ENCODE measurements at places on chromosomes 12 and 14.

DNA sequence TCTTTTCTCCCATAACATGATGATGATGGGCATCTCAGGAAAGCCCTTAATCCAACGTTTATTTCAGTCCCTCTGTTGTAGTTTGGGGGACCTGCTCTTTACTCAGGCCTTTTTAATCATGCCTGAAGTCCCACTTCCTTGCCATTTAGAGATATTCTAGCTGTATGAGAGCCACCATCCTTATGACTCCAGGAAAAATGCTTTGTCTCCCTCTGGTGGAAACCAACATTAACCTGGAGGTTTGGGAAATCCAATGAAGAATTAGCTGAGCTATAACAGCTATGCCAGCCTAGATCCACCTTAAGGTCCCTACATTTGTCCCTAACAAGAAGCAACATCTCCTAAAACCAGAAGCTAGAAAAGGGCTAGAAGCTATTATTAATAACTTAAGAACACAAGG lies 1399.1 kb downstream of the LRFN5 start:
- DNase-seq = no peak

GRCh38 chr12:13167226-13167625 lies 29.3 kb upstream of the EMP1 start:
- no peak for DNase-seq

- no peak for DNase-seq
These were observed 855.6 kb upstream of the TMEM132C start for GRCh38 chr12:127411166-127411915.

- no peak for DNase-seq
These were observed 69.3 kb upstream of the FSCB start for GRCh38 chr14:44576356-44576755.

- no peak for DNase-seq
These were observed 10.4 kb upstream of the OSBPL8 start for GRCh38 chr12:76569685-76570604.

- DNase-seq = no peak
These were observed 41.9 kb upstream of the POC1B start for GRCh38 chr12:89567691-89568239.

GRCh38 chr14:99708449-99708848 lies 24.4 kb downstream of the CYP46A1 start:
- DNase-seq = no peak

DNA sequence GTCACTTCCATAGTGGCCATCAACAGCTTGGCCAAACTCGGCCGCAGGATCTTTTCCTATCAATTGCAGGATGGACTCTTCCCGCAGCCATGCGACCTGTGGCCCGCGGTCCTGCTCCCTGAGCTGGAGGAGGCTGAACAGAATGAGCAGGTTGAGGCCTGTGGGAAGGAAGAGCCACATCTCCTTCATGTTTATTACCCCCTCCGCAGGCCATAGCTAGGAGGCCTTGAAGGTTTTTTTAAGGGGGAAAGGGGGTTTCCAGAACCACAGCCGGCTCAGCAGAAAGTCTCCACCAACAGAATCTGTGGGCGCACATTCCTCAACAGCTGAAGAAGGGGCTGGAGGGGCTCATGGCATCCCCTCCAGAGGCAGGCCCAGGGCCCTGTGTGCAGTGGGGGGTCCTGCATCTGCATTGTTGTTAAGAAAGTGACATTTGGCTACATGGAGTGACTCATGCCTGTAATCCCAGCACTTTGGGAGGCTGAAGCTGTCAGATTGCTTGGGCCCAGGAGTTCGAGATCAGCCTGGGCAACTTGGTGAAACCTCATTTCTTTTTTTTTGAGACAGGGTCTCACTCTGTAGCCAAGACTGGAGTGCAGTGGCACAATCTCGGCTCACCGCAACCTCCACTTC lies 25.2 kb upstream of the PPP1R13B start:
- no peak for DNase-seq

DNA sequence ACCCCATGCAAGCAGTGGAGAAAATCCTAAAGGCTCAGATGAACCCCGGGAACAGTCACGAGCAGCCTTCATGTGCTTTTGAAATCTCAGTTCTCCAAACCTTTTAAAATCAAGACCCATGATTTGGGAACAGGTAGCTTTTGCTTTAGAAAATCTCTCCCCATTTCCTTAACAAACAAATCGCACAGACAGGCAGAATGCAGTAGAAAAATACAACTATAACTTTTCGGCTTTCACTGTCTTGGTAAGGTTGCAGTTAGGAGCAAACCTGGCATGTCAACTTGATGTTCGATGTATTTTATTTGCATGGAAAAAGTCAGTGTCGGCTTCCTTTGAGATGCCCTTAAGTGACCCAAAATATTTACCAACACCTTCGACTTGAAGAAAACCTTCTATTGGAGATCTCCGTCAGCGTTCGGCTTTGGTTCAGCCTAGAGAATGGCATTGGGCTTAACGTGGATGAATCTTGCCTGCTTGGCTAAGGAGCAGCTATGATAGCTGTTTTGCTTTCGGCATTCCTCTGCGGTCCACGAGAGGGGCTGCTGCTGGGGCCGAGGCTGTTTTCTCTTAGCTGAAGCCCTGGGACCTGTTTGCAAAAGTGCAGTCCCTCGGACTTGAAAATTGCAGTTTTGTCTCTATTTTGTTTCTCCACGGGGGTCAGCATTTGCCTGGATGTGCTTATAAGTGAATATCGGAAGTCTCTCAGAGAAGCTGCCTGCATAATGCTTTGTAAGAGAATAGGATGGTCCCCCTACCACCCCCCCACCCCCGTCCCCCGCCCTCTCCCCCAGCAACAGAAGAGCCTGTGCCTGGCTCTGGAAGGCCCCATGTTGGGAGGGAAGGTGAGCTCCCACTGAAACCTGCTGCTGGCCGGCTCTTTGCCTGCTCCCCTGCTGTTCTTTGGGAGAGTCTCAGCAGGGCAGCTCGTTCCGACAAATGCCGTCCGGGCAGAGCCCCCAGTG lies 122.8 kb downstream of the AACS start:
- DNase-seq = no peak

- no peak for DNase-seq
These were observed 326.6 kb downstream of the BTG1 start for GRCh38 chr12:91819132-91819447.

DNA sequence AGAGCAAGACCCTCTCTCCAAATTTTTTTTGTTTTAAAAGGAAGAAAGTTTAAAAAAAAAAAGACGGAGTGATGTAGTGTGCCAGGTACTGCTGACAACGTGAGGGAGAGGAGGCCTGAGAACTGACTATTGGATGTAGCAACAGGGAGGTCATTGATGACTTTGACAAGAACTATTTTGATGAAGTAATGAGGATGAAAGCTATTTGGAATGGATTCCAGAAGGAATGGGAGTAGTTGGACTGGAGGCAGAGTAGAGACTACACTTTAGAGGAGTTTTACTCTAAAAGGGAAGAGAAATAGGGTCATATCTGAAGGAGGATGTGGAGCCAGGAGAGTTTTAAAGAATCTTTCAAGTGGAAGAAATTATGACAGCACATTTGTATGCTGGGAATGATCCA lies 27.8 kb upstream of the SLC38A2 start:
- no peak for DNase-seq

DNA sequence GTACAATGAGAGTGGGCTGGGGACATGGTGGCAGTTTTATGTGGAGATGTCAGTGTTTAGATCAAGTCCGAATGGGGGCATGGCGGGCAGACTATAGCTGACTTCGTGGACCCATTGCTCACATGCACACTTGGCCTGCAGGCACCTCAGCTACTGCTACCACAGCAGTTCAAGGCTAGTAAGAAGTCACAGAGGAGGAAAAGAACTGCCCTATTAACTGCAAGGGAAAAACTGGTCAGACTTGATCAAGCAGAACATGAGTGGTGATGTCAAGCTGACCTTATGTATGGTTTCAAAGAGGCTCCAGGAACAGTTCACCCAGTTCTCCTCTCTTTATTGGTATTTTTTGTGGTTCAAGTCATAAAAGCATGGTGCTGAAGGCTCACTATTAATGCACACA lies 30.2 kb upstream of the FRS2 start:
- no peak for DNase-seq

GRCh38 chr12:95181103-95181502 lies 36.2 kb downstream of the FGD6 start:
- DNase-seq = no peak

- DNase-seq = no peak
These were observed 2.4 kb upstream of the CLEC1B start for GRCh38 chr12:10001171-10001776.

GRCh38 chr14:75946785-75947184 lies 35.0 kb downstream of the TGFB3 start:
- DNase-seq = no peak

DNA sequence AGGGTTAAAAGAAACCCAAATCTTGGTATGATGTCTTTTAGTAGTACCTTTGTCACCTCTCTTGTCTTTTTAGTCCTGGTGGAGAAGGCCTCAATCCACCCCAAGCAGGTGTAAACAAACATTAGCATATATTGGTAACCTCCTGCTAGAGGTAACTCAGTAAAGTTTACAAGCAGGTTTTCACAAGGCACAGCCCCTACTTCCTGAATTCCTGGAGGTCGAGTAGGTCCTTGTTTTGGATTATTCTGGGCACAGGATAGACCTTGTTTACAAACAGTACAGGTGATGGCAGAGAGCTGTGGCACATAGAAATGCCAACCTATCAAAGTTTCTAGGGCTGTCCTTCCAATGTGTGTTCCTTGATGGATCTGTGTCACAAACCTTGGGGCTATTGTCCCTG lies 99.1 kb downstream of the ALG10 start:
- DNase-seq = no peak

DNA sequence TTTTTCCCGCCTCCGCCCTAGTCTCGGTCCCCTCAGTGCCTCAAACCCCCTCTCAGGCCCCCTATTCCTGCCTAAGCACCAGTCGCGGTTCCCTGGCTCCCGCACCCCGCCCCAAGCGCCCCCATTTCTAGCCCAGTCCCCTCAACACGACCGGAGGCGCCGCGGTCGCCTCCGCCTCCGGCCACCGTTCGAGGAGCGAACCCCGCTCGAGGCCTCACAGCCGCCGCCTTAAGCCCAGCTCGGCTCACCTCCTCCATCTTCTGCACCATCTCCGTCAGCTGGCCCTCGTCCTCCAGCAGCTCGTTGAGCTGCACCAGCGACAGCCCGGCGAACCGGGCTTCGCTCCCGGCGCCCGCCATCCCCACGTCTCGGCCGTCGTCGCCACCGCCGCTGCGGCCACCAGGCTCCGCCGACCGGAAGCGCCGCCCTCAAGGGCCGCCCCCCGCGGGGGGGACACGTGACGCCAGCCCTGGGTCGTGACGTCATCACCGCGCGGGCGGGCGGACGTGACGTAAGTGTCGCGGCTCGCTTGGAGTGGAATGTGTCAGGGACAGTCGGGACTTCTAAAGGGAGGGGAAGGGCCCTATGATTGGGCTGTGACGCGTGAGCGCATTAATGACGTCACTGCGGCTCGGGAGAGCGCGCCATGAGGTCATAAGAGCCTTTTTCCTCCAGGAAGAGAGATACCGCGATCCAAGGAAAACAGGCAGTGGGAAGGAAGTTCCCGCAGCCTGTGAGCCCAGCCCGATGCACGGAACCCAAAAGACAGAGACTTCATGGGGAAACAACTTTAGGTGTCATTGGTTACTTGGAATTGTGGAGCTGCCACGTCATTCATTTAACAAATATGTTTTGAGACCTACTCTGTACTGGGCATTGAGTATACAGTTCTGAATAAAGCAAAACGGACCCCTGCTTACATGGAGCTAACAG lies at the start of gene VPS37B:
VPS37B (minus strand) TSS at position 421 of the 933 bp plus-strand sequence; CDS start at position 359, 62 bp downstream.
- peak; percentile 76 for DNase-seq

DNA sequence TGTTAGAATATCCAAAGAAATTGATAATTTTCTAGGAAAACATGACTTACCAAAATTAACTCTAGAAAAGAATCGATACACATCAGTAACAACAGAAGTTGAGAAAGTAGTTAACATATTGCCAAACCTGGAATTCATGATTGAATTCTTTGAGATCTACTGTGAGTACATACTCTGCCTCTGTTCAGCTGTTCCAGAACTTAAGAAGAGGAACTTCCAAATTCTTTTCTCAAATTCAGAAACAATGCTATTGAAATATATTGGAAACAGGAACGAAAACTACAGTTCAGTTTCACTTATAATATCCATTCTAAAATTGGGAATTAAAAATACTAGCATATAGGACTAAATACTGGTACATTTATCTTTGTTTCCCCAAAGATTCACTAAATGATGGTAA lies 57.9 kb downstream of the MARK3 start:
- DNase-seq = no peak

- DNase-seq = no peak
These were observed 125.0 kb upstream of the DHRS4 start for GRCh38 chr14:23828616-23829015.

DNA sequence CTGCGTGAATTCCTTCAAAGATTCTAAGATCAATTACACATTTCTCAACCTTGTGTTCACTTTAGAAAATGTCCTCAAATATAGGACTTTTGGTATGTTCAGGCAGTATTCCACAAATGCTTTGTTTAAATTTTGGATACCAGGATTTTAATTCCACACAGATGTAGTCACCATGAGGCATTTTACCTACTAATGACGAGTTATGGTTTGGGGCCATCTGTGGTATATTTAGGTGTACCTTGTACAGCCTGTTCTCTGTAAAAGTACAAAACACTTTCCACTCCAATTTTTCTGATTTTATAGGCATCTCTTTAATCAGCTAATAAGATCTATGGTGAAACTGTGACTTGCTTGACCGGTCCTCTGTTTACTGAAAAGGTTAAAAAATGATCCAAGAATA lies 275.7 kb upstream of the PRICKLE1 start:
- no peak for DNase-seq

GRCh38 chr14:104968153-104968527 lies 10.0 kb downstream of the AHNAK2 start:
- no peak for DNase-seq

- no peak for DNase-seq
These were observed 83.0 kb downstream of the TTC7B start for GRCh38 chr14:90733139-90733808.

DNA sequence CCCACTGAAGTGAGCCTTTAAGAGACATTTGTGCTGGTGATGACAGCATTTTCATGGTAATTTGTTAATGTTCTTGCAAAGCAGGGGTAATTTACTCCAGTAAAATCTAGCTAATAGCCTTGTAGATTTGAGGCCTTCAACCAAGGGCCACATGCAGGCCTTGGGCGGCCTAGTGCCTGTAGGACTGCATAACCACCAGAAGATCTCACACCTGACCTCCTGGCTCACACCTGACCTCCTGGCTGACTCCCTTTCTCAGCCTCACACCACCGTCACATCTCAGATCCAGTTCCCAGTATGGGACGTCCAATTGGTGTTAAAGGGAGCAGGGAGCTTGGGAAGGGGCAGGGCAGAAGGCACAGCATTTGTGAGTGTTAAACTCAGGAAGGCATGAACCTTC lies 26.9 kb downstream of the C12orf42 start:
- DNase-seq = no peak

DNA sequence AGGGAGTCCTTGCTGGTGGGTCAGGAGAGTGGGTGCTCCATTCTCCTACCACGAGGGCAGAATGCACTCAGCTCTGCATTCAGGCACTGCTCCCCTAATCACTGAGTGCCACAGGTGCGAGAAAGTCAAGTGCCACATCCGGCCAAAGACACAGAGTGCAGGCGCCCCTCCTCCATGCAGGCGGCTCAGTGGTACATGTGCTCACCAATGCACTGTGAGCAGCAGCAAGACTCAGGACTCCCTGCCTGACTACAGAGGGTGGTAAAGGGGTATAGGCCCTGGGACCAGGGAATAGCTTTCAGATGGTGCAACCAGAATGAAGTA lies 32.9 kb downstream of the ZFYVE21 start:
- DNase-seq = peak; percentile 6
